NCI-H460 (cell line): ENCODE measurements at places on chromosomes 1 and 21.
A peak's percentile ranks its signal among the peaks of the same experiment; 100 is the strongest.

DNA sequence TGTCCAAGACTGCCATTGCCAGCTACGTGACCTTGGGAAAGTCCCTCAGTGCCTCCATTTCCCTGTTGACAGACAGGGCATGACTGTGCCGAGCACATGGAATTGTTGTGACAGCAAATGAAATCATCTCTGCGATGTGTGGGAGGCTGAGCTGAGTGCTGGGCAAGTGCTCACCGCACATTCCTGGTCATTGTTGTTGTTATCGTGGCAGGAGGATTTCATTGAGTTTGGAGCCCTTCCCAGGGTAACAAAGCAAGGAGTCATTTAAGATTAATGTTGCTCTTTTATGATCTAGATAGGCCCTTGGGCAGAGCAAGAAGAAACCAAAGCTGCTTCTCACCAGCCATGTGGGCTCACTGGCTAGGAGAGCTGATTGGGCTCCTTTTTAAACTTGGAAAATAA, 39.6 kb upstream of the ITPKB start:
- no peak for DNase-seq

GRCh38 chr21:35563885-35564451, 496.4 kb downstream of the SETD4 start:
- DNase-seq: no peak

DNA sequence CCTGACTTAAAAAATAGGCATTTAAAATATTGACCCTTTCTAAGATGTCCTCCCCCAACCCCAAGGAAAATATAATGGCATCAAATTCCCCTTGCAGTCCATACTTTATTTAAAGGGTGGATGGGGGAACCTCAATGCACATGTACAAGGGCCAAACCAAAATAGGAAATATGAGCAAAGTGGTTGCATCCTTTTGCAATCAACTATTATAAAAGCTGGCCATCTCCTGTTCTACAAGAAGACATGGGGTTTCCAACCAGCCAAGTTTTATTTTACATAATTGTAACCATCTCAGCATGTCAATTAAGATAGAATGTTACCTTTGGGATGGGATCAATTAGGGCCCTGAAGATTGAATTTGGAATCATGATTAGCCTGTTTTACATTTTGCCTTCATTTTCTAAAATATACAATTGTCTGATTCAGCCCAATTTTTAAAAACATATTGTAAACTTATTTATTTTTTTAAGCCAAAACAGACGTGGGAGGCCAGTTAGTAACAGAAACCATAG, 146.7 kb upstream of the NFIA start:
- DNase-seq: no peak

- no peak for DNase-seq
Measured at GRCh38 chr1:10556430-10557005, 81.8 kb downstream of the PEX14 start.

GRCh38 chr1:147722124-147722523, 38.3 kb downstream of the GJA5 start:
- DNase-seq: peak; percentile 70

DNA sequence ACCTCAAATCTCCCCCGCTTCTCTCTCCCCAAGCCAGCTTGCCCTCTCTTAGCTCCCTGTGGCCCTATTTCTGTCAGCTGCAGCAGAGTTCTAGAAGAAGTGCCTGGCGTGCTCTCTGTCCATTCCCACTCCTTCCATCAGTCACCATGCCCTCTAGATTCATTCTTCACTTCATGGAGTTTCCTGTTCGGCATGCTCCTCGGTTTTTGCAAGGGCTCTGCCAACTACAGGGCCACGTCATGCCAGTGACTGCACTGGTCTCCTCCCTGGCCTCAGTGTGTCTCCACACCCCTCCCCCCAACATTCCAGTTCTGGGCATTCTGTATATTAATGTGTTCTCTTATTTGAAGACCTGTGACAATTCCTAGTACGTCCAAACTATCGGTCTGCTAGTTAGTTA, 113.9 kb downstream of the SLC45A1 start:
- DNase-seq: no peak

DNA sequence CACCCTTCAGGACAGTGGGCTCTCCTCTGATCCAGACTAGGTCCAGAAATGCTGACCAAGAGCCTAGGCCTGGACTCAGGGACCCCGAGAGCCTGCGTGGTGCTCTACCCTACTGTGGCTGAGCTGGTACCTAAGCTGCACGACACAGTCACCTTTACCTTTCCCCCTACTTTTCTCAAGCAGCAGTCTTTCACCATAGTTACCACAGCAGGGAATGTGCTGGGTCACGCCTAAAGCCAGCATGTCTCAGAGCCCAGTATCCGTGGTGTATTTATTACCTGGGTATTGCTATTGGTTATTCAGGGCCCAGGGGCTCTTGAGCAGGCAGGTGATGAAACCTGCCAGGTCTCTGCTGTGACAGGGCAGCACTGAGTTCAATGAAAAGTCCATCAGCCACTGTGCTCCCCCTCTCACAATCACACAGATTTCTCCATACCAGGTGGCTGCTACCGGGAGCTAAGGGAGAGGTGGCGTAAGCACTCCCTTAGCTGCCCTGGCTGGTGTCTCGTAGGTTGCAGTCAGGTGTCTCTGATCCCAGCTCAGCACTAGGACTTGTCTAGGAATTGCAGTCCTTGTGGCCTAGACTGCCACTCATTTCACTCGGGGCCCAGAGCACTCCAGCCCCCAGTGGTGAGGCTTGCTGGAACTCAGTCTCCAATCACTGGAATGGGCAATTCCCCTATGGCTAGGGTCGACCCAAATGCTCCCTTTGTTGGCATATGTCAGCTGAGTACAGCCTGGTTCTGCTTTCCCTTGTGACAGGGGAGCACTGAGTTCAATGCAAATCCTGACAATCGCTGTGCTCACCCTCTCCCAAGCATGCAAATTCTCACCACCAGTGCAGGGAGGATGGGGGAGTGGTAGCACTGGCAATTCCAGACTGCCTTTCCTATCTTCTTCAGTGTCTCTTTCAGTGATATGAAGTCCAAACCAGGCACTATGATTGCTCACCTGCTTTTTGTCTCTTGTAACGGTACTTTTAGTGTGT, 128.7 kb downstream of the PHTF1 start:
- DNase-seq: no peak

- DNase-seq: no peak
Measured at GRCh38 chr1:98417820-98418219, 243.7 kb upstream of the SNX7 start.

DNA sequence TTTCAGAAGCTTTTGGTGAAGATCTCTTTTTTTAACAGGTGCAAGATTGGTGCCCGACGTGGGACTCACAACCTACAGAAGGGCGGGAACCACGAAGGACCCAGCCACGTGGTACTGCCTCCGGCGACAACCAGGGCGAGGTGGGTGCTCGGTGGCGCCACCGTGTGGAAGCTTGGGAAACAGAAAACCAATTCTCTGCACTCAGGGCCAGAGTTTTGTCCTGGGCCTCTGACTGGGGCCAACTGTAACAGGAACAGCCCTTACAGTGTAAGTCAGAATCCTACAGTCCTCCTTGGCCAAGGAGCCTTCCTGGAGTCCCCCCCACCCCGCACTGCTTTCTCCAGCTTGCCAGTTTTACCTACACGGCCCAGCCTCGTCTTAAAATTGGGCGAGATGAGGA, 11.6 kb upstream of the S100A7A start:
- DNase-seq: no peak

GRCh38 chr1:204673909-204674649, 11.5 kb downstream of the LRRN2 start:
- DNase-seq: no peak

DNA sequence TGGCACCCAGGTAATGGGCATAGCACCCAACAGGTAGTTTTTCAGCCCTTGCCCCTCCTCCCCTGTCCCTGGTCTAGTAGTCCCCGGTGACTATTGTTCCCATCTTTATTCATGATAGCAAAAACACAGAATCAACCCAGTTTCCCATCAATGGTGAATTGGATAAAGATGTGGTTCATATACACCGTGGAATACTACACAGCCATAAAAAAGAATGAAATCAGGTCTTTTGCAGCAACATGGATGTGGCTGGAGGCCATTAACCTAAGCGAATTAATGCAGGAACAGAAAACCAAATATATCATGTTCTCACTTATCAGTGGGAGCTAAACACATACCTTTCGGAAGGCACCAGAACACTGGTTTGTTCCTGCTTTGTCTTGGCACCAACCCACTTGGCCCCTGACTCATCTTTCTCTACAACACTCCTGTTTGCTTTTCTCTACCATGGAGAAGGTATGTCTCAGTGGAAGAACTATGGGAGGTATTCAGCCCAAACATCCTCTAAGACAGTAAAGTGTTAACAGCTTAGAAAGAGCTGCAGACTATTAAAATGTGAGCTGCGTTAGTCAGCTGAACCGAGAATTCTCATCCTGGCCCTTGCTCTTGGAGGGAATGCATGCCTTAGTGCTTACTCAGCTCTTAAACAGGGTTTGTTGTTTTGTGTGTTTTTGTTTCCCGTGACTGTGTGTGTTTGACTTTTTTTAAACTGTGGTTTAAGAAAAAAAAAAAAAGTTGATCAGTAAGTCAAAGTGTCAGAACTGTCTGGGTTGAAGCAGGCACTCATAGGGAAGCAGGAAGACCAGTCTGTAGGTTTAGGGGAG, 203.0 kb downstream of the TOMM20 start:
- peak; percentile 12 for DNase-seq

DNA sequence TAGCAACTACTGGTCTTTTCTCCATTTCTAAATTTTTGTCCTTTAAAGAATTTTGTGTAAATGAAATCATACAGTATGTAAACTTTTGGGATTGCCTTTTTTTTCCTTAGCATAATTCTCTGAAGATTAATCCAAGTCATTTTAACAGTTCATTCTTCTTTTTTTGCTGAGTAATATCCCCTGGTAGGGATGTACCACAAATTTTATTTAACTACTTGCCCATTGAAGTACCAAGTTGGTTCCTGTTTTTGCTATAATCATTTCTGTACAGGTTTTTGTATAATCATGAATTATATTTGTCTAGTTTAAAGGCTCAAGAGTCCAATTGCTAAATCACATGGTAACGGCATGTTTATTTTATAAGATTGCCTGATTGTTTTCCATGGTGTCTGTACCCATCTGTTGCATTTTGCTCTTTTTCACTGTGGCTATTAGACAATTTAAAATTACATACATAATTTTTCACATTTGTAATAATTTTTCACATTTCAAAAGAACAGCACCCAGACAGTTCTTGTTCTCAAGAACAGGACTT, 891.1 kb downstream of the USP25 start:
- DNase-seq: no peak
